ENCODE measurements at places on chromosomes 2 and 18. TPM values are rescaled to one million over a fixed set of nuclear protein-coding genes. Genes with fewer than 3 reads are reported as not detected.

Gene USP14
- total RNA-seq, result 43.3 TPM

Gene PAIP2B
- 2.4 TPM for total RNA-seq

Gene DSC3
- not detected for total RNA-seq

Gene LAMA1
- not detected for total RNA-seq

Gene PLCL1
- 27.2 TPM for total RNA-seq

Gene SDC1
- total RNA-seq, result not detected

Gene RAD51AP2
- not detected for total RNA-seq
